ENCODE measurements at places on chromosomes 2 and 18.

- DNase-seq, result no peak
Observed at GRCh38 chr18:67597759-67598158, 81.2 kb upstream of the DSEL start.

GRCh38 chr2:237682856-237683670 lies 55.7 kb downstream of the LRRFIP1 start:
- no peak for DNase-seq

- DNase-seq, result no peak
Observed at GRCh38 chr2:54839461-54840255, 116.2 kb downstream of the EML6 start.

- DNase-seq, result no peak
Observed at GRCh38 chr18:76621782-76622495, 126.9 kb upstream of the ZNF516 start.

DNA sequence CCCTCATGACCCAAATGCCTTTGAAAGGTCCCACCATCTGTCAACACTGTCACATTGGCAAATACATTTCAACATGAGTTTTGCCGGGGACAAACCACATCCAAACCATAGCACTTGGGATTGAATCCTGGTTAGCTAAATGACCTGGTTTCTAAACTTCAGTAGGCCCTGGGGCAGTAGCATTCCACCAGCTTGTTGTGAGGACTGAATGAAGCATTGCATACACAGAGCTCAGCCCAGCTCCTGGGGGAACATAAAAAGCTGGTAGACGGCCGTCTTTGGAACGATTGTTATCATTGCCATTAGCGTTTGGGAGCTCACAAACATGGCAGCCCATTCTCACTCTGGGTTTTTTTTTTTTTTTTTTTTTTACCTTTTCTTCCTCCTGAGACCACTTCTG lies 57.5 kb upstream of the CXCR4 start:
- DNase-seq, result no peak

GRCh38 chr18:3649633-3650426 lies 199.9 kb downstream of the TGIF1 start:
- DNase-seq, result no peak

- no peak for DNase-seq
Observed at GRCh38 chr2:26891-27290, 19.4 kb downstream of the FAM110C start.

DNA sequence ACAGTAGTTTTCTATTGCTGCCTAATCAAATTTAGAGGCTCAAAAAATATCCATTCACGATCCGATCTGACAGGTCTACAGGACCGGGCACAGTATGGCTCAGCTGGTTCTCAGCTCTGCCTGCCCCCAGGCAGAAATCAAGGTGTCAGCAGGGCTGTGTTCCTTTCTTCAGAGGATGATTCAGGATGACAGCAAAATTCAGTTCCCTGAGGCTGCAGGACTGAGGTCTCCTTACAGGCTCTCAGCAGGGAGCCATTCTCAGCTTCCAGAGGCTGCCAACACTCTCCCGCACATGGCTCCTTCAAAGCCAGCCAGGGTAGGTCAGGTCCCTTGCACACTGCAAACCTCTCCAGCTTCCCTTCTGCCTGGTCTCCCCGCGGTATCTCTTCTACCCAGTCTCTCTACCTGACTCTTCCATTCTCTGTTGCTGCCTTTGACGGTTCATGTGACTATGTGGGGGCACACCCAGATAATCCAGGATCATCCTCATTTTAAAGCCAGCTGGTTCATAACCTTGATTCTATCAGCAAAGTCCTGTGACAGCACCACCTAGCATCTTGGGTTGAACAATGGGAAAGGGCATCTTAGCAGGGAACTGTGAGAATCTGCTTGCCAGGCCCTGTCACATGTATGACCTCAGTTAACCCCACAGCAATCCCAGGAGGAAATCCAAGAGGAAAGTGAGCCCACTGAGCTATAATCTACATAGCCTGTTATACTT lies 50.4 kb downstream of the UXS1 start:
- DNase-seq, result no peak

DNA sequence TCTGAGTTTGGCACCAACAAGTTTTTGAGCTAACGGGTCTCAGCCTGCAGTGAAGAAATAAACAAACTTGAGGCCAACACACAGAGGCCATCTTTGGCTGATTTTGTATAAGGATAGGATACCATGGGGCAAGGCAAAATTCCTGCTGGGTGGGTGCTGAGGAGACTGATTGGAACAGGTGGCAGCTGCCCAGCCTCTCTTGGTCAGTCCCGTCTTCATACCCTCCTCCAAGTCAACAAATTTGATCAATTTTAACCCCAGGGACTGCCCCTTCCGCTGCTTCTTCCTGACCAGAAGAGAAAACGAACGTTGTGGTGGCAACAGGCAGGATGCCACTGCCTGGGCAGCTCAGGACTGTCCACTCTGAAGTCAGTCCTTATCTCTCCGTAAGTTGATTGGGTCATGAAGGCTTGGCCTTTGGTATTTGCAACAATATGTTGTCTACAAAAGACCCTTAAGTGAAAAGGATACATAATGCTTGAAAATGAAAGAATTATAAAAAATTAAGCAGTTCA lies 139.3 kb downstream of the SPP2 start:
- DNase-seq, result no peak

DNA sequence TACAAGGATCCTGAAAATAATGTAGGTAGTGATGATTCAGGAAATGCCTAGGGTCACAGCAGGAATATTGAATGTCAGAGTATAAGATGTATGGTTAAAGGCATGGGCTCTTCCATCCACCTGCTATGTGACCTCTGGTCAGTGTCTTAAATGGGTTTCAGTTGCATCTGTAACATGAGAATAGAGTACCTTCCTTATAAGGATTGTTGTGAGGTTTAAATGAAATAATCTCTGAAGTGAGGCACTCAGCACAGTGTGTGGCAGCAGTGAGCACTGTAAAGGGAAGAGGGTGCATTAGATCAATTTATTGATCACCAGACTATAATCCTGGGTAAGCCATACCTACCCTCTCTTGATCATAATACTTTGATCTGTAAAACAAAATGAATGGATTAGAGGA lies 319.1 kb downstream of the SLC4A3 start:
- no peak for DNase-seq

- DNase-seq, result no peak
Observed at GRCh38 chr18:58212274-58212673, 168.2 kb downstream of the NEDD4L start.

DNA sequence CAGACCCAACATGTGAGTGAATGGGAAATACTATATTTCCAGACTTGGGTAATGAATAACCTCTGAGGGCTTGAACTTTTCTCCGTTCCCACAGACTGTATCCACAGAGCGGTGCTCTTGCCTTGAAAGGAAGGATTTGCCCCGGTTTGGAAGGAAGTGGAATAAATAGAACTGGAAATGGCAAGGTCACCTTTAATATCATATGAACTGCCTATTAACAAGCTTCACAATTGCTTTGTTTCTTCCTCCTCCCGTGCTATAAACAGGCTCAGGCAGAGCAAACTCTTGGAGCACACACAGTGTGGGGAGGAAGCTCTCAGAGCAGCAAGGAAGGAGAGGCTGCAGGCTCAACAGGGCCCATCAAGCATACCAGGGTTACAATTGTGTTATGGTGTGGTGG lies 28.5 kb upstream of the DARS1 start:
- DNase-seq, result no peak

DNA sequence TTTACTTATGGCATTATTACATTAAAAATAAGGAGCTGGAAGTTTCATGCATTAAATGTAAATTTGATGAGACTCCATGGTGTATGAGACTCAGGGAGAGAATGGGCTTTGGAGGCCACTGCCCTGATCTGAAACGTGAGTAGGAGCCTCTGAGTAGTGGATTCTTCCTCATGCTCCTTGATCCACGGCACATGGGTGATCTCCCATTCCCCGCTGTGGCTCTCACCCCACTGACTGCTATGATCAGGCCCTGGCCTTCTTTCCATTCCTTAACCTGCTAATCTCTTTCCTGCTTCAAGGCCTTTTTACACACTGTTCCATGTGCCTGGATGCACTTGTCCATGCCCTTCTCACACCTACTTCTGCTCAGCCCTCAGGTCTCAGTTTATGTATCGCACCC lies 68.4 kb downstream of the SMAD7 start:
- no peak for DNase-seq

GRCh38 chr2:74155830-74156229 lies 8.1 kb upstream of the BOLA3 start:
- no peak for DNase-seq

All from activated T-cell treated with anti-CD3 and anti-CD28 coated beads for 4 hours (primary cell).